ENCODE measurements at places on chromosomes 5 and 9. TPM values are rescaled to one million over a fixed set of nuclear protein-coding genes. Genes with fewer than 3 reads are reported as not detected.

DNA sequence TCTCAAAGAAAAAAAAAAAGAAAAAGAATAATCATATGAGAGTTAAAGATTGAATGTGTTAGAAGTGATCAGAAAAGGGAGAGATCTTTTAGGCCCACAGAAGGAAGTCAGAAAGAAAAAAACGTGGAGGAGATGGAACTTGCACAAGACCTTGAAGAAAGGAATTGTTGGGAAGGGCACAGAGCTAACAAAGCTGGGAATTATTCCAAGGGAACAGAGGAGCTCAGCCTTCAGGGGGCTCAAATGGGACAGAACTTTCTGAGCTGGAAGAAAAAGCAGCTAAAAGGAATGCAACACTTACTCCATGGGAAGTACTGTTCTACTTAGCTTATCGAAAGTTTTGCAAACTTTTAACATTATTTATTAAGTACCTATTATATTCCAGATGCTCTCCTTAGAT, 153.4 kb upstream of the ADRA1B start:
- no peak overlapping the region for H3K4me3 ChIP-seq
- DNase-seq = no peak
- no peak overlapping the region for H3K27ac ChIP-seq

- H3K27ac ChIP-seq = peak overlapping the region; percentile 77
- peak overlapping the region; percentile 41 for H3K4me3 ChIP-seq
- H3K36me3 ChIP-seq = no peaks in the 10 kb centered on the region
- H3K4me1 ChIP-seq = peaks cover 17% of the 10 kb centered on the region
- peaks cover 10% of the 10 kb centered on the region for H3K27me3 ChIP-seq
Observed at GRCh38 chr9:114503009-114503408, 2.3 kb downstream of the WHRN start.

GRCh38 chr5:59301727-59302126, 591.8 kb downstream of the PDE4D start:
- no peak for DNase-seq
- peaks cover 5% of the 10 kb centered on the region for H3K27me3 ChIP-seq
- no peaks in the 10 kb centered on the region for H3K36me3 ChIP-seq
- H3K27ac ChIP-seq = no peak overlapping the region
- H3K4me3 ChIP-seq = no peak overlapping the region

Gene LECT2
- total RNA-seq = not detected

All from T-helper 17 cell (primary cell).